ENCODE measurements at places on chromosomes 7 and 10.

DNA sequence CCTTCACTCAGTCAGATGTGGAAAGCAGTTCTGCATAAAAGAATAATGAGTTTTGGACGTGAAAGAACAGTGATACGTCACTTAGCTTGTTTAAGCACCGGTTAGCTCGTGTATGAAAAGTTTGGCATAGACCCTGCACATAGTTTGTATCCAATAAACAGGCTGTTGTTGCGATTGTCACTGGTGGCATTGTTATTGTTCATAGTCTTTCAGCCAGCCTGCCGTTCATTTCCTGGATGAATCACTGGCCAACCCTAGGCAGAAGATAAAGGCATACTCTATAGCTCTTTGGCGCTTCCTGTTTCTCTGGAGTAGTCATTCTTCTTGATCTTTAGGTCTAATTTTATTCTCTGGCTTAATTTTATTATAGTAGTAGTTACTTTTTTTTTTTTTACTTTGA lies 57.8 kb upstream of the ANKRD30A start:
- no peak for DNase-seq

DNA sequence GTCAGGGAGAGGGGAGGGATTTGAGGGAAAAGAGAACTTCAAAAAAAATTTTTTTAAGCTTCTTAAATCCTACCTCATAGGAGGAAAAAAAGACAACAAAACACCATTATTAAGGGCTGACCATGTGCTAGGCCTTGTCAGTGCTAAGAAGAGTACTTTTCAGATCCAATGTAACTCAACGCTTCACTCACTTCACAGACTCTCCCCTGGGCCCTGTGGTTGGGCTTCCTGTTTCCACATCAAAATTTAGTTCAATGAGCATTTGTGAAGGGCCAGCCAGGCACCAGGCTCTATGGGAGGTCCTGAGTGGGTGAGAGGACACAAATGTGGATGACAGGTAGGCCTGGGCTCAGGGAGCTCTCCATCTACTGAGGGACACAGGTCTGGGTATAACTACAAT lies 249.8 kb downstream of the PTEN start:
- no peak for DNase-seq

DNA sequence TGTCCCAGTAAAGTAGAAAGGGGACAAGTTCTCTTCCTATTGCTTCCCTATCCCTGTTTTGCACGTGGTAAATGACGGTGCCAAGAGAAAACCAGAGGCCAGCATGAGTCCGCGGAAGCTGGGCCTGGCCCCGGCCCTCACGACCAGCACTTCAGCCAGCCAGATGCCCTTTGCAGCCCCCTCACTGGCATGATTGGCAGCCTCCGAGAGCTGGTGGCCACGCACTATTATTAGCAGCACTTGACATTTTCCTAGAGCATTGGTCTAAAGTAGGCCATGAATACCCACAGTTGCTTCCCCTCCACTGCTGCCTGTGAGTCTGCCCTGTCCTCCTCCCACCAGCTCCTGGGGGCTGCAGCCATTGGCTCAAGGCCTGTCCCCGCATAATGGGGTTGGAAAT lies 369.1 kb downstream of the PLXNA4 start:
- DNase-seq, result no peak

DNA sequence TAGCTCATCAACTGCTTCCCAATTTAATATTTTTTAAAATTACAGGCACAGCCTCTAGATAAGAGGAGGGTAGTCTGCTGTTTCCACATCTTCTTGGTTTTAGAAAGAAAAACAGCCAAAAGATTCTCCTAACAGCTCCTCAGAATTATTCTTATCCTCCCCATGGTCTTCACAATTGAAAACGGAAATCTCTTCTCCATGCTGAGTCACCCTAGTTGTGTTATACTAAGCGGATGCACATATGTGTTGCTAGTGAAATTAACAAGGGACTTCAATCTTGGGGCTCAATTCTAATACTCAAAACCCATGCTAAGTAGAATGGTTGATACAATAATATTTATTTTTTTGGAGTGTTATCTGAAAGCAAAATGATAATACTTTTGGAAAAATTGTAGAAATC lies 71.9 kb upstream of the NPY start:
- DNase-seq, result no peak

GRCh38 chr7:70856901-70857630 lies 274.9 kb upstream of the GALNT17 start:
- DNase-seq, result peak; percentile 11

DNA sequence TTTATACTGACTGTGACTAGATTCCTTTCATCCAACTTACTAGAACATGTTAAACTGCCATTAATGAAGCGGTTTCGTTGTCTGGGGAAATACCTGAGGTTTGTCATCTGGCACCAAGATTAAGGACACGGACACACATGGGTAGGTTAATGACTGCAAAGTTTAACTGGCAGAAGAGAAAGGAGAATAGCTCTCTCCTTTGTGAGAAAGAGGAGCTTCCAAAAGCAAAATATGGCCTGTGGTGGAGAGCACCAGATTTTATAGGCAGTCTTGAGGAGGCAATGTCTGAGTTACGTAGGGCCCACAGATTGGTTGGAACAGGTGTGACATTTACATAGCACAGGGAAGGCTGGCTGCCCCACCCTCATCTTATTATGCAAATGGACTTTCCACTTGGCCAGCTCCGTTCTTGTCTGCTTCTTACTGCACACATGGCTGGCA lies 1193.0 kb upstream of the CELF2 start:
- no peak for DNase-seq

Data from GM04503 (cell line).